CD4-positive, alpha-beta T cell treated with Interleukin-21 for 1 hour (primary cell): ENCODE measurements at places on chromosomes 3 and 15.

- no peak for DNase-seq
Measured at GRCh38 chr3:71816767-71817156, 31.8 kb upstream of the PROK2 start.

- DNase-seq: no peak
Measured at GRCh38 chr15:55820043-55820442, 77.1 kb upstream of the PRTG start.

- DNase-seq: no peak
Measured at GRCh38 chr3:58434990-58435389, 1.4 kb upstream of the PDHB start.

GRCh38 chr3:79461129-79461792, 306.5 kb downstream of the ROBO1 start:
- no peak for DNase-seq

- no peak for DNase-seq
Measured at GRCh38 chr3:12289524-12289923, 654 bp downstream of the PPARG start.
